Stimulated activated CD8-positive, alpha-beta memory T cell treated with anti-CD3 and anti-CD28 coated beads, Interleukin-2, amount 100 ng/mL, for 1 hour (primary cell): ENCODE measurements at places on chromosomes 2 and 18.

GRCh38 chr2:225354281-225354774, 45.2 kb upstream of the NYAP2 start:
- DNase-seq: no peak

DNA sequence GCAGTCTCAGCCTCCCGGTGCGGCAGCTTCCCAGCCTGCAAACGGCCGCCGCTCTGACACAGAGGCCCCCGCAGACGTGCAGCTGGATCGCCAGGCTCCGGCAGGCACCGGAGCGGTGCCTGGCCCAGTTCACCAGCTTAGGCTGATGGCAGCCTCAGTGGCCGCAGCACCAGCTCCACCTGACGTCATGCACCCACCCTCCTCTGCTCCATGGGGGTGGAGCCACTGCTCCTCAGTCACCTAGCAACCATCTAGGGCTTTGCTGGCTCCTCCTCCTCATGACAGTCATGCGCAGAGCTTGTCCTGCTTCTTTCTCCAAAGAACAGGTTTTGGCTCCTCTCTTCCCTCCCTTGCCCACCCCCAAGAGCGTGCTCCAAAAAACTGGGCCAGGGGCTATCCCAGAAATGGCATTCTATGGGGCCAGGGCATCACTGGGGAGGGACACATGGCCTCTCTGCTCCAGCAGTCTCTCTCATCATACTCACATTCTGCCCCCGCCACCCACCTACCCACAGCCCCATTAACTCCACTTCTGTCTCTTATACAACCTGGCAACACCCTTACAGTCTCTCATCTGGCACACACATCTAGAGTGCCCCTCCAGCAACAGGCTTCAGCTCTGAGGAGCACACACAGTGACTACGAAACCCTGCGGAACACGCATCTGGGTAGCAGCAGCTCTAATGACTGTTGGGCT, 5.5 kb downstream of the DCTN1 start:
- no peak for DNase-seq

GRCh38 chr2:16537347-16537746, 128.3 kb downstream of the CYRIA start:
- no peak for DNase-seq

- DNase-seq: no peak
Measured at GRCh38 chr18:10588975-10589374, 63.1 kb downstream of the NAPG start.

DNA sequence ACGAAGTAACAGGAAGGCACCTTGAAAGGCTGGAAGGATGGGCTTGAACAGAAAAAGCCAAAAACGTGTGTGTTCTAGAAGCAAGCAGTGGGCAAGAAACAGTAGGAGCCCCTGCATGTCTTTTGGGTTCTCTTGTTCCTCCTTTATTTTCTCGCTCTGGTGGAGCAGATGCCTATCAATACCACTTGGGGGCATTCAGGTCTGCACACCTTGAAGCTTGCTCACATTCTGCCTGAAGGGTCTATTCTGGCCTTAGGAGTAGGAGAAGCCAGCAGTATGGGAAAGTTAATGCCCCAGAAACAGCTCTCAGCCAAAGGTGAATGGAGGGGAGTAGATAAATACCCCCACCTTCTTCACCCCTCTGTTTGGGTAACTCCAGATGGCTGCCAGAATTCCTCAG, 204.5 kb downstream of the TXNL1 start:
- DNase-seq: no peak

DNA sequence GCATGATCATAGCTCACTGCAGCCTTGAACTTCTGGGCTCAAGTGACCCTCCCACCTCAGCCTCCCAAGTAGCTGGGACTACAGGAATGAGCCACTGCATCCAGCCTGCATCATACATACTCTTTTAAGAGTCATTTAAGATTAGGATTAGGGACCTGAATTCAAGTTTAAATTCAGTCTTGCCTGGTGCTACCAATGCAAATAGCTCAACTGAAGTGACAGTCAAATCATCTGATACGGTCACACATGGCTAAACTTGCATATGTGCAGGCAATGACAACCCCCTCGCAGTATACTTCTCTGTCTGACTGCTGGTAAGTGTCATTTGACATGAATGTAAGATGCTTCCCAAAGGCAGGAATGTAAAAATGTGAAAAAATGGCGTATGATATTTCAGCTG, 31.8 kb upstream of the TMEM131 start:
- no peak for DNase-seq

DNA sequence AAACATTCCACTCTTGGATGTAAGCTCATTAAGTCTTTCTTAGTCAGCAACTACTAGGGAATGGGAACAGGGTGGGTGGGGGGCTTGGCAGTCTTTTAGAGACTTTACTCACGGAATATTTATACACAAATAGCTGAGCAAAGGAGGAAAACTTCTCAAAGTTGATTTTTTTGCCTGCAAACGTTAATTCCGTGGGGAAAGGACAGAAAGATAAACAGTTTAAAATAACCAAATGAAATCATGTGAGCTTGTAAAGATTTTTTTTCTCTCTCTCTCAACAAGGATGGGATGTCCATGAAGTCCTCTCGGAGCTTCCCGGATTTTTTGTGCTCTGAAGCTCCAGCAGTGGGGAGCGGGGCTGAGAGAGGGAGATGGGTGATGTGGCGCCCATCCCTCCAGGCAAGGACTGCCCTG, 32.2 kb upstream of the MAT2A start:
- no peak for DNase-seq

- no peak for DNase-seq
Measured at GRCh38 chr2:101805152-101806088, 107.9 kb downstream of the MAP4K4 start.

DNA sequence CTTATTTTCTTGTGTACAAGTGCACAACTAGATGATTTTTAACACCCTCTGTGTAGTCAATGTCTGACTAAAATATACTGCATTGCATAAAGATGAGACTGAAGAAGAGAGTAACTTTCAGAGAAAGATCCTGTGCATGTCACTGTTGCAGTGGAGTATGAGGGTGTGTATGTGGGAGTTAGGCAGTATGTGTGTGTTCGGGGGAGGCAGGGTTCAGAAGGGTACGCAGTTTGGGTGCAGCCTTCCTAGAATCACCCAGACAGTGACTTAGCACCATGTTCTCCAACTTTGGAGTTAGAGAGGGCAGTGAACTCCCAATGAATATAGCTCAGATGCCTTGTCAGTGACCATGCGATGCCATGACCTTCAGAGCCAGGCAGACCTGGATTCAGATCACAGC, 84.6 kb downstream of the LRATD1 start:
- no peak for DNase-seq

- no peak for DNase-seq
Measured at GRCh38 chr2:119005051-119005450, 63.1 kb downstream of the MARCO start.

GRCh38 chr2:8544171-8544785, 137.6 kb upstream of the ID2 start:
- DNase-seq: no peak

GRCh38 chr2:207285473-207285815, 119.7 kb upstream of the KLF7 start:
- DNase-seq: no peak

DNA sequence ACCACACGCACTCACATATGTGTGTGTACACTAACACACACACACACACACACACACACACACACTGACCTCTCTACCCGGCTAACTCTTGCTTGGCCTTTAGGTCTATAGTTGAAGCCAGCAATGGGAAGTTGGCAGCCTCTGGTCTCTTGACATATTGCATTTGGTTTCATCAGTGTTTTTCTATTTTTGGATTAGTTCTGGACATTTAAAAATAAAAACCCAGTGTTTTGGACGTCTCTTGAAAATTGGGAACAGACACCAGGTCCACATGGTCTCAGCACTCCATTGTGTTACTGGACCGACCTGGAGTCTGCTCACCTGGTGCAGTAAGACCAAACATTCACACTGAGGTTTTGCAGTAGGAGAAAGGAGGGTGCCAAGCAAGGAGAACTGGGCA, 50.4 kb upstream of the AFF3 start:
- DNase-seq: no peak

DNA sequence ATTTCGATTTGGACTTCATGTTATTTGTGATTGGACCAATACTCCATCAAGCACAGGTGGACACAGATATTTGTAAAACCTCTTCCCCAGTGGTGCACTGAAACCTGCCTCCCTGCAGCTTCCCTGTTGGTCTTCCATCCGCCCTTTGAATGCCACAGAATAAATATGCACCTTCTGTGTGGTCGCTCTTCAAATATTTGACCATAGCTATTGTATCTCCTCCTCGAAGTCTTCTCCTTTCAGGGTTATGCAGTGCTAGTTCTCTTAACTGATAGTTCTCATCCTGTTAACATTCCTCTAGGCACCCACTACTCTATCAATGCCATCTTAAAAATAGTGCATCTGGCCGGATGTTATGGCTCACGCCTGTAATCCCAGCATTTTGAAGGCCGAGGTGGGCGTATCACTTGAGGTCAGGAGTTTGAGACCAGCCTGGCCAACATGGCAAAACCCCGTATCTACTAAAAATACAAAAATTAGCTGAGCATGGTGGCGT, 12.5 kb downstream of the SPATS2L start:
- DNase-seq: no peak

DNA sequence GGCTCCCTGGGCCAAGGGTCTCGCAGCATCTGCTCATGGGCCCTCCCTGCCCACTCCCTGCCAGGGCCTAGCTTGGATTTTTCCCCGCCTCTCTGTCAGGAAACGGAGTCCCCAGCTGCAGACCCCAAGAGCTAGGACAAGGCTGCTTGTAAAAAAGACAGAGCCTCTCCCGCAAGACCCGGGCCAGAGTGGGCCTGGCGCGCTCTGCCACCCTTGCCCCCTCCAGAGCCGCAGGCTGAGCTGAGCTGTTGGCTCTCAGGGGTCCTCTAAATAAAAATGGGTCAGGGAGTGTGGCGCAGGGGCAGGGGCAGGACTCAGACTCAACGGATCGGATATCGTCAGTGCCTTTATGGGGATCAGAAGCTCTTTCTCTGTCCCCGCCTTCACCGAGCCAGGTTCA, 112.6 kb downstream of the CABLES1 start:
- DNase-seq: no peak

GRCh38 chr2:38722271-38723061, 28.7 kb downstream of the SRSF7 start:
- no peak for DNase-seq

DNA sequence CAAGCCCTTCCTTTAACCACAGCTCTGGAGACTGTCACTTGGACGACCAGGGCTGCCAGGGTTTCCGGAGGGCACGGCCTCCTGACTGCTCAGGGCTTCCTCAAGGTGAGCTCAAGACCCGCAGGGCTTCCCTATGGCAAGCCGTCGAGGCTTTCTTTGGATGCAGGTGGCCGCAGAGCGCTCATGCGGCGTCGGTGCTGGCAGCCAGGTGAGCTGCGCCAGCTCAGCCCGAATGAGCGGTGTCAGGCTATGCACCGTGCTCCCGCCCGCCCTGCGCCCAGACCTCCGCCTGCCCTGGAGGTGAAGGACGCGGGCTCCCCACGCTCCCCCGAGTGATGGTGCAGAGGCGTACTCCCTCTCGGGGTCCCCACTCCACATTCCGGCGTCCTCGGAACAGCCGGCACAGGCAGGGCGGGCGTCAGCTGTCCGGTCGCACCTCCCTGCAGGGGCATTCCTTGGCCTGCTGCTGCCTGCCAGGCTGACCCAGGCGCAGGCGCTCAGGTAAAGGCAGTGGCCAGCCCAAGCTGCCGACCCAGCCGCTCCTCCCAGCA, 20.8 kb upstream of the TUBB6 start:
- DNase-seq: no peak

DNA sequence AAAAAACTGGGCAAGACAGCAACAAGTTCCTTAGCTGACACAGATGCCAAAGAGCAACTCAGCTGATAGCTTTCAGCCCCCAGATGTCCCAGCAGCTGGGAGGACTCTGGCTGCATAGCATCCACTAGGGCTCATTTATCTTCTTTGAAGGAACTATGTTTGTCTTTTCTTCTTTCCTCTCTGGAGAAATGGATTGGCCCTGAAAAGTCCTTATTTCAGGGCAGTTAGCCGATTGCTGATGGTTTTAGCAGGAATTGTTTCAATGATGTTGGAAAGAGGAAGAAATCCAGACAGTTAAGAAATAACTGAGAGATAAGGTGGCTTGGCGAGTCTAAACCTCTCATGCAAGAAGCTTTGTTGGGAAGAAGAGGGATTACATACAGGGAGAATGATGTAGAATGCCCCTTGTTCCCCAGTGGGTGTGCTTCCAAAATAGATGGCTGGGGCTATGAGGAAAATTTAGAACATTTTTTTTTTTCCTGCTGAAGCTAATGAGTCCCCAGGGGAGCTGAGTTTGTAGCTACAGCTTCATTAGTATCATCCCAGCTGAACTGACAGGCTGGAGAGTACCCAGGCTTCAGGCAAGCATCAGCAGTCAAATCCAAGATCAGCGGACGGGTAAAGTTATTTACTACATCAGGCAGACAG, 33.6 kb upstream of the SERPINE2 start:
- DNase-seq: no peak

GRCh38 chr2:37300578-37300977, 24.1 kb downstream of the PRKD3 start:
- no peak for DNase-seq

- no peak for DNase-seq
Measured at GRCh38 chr2:112924360-112924759, 13.4 kb downstream of the IL37 start.

GRCh38 chr2:58398406-58398805, 157.3 kb upstream of the FANCL start:
- no peak for DNase-seq

GRCh38 chr18:41706301-41706700, 248.7 kb upstream of the PIK3C3 start:
- no peak for DNase-seq

GRCh38 chr18:59459369-59460071, 100.5 kb upstream of the LMAN1 start:
- no peak for DNase-seq

- DNase-seq: no peak
Measured at GRCh38 chr2:26401739-26402541, at the start of gene DRC1. Gene DRC1 (plus strand): TSS chr2:26401920. CDS start chr2:26401990, 70 bp downstream.

DNA sequence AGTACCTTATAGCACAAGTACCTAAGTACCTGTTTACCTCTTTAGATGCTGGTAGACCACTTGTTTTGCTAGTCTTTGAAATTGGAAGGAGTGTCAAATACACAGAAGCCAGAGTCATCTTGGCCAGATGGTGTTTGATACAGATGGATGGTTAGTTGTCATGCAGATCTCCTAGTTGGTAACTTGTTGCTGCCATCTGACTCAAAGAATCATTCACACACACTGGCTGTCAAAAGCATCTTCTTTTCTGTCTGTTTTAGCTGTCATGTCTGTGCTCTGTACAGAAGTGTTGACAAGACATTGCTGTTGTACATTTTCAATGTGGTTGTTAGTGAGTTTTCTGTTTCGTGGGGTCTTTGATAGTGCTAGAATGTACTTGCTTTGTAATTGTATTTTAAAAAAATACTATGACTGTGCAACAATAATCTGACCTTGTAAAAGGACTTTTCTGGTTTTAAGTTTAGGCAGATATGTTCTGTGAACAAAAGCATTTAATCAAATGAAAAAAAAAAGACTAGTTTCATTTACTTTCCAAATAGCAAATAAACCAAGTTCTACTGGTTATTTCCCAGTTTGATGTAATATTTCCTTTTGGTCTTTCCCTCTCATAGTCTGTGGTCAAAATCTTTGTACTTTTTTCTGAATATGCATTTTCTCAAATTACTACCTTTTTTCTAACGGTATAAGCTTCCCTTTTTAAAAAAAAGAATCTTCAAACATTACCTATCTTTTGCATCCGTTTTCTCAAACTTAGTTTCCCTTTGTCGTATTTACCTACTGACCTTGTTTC, 39.9 kb downstream of the TANK start:
- no peak for DNase-seq
